ENCODE measurements at places on chromosomes 7 and 10. TPM values are rescaled to one million over a fixed set of nuclear protein-coding genes. Genes with fewer than 3 reads are reported as not detected.

Gene AKR1C8
- not detected for total RNA-seq

Gene ENTPD1
- total RNA-seq, result 0.21 TPM

Gene CALHM3
- total RNA-seq, result not detected

DNA sequence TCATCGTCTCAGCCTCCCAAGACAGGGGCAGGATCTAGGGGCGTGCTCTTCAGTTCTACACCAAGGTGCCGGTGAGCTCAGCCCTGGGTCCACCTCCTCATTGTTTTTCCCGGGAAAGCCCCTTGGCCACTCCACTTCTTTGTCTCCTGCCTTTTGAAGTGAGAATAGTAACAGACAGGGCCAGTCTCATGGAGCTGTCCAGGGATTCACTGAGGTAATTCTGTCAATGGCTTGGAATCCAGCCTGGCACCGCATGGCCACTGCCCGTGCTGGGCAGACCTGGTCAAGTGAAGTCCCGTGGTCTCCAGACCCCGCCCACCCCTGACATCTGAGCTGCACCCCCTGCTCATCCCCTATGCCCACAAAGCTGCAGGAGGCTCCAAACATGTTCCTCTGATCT is 138.9 kb downstream of the TNS3 start:
- peak; percentile 91 for DNase-seq

GRCh38 chr10:80523773-80524172 is 13.9 kb upstream of the SH2D4B start:
- no peak for DNase-seq

DNA sequence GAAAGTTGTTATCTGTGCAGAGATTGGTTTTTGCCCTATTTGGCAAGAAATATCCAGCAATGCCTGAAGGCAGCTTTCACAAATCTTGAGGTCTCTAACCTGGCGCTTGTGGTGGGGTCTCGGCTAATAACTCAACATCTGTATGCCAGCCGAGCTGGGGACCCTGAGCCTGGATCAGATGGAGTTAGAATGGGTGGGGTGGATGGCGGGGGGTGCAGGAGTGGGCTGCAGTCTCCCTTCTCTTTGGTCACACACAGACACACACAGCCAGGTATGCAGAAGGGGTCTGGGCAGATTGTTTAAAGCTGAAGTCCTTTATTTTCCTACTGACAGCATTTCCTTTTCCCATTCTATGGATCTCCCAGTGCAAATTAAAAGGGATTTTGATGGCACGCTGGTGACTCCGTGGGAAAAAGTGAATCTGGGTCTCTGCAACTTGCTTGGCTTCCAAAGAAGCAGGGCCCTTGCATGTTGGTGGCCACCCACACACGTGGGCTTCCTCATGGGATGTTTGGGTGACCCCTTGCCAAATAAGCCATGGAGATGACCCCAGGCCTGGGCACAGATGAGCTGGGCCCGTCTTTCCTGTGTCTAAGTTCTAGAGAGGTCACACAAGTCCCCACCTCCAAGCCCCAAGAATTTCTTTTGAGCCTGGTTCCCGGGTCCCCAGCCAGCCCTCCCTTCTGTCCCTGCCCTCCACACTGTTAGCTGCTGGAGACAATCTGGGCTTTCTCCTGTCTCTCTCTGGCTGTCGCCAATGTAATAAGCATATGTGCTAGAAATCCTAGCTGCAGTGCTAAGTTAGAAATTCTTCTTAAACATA is 39.9 kb upstream of the EMX2 start:
- no peak for DNase-seq

DNA sequence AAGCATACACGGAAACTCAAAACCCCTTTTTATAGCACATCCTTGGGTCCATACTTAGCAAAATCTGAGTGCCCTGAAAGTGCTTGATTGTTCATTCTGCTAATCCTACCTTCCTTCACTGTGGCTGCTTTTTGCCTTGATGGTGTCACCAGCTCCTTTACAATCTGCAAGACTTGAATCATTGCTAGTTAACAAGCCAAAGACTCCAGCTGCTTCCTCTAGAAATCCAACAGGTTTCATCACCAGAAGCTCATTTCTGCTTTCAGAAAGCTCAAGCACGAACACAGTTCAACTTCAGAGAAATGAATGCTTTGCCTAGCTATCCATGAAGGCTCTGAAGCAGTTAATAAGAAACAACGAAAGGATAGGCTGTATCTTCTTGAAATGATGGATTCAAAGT is 38.0 kb downstream of the USP6NL start:
- no peak for DNase-seq

DNA sequence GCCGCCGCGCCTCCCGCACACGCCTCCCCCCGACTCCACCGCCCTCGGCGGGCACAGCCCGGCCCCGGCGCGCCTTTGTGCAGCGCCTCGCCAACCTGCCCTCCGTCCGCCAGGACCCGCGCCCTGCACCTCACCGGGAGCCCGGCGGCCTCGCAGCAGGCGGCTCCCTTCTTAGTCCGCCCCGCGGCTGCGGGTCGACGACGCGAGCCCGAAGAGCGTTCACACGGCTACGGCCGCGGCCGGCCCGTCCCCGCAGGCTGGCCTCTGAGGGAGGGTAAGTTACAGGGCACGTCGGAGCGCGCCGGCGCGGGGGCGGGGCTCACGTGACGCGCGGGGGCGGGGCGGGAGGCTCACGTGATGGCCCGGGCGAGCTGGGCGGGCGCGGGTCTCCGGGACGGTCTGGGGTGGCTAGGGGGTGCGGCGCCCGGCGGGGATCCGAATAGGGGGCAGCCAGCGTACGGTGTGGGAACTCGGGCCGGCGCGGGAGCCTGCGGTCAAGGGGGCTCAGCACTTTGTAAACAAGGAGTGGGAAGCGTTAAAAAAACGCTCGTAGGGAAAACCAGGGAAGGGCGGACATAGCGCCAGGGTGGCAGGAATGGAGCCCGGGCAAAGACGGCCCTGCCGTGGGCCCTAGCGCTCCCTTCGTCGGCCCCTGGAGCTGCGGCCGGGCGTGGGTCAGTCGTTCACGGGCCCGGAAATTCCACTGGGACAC is at the start of gene ARHGAP12:
TSS of gene ARHGAP12 (minus strand) at position 283 of the 712 bp plus-strand sequence. CDS start 19,976 bp downstream, outside the sequence.
- peak; percentile 89 for DNase-seq

DNA sequence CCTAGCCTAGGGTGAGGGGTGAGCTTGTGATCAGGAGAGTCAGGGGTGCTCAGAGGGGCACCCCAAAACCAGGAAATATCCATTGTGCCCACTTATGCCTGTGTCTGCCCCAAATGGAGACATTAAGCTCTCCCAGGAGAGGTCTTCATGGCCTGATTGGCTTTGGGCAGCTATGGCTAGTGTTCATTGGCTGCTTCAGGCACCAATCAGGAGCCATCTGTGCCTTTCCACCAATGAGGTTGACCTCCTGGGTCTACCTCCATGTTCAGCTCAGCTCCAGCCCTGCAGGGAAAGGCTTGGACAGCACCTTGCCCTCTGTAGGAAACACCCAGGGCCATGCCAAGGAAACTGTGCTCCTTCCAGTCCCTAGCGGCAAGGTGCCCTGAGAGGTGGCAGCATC is 23.9 kb upstream of the HSPB1 start:
- DNase-seq, result no peak

- DNase-seq, result no peak
Measured at GRCh38 chr10:112790030-112790429, 160.0 kb upstream of the TCF7L2 start.

- no peak for DNase-seq
Measured at GRCh38 chr7:87140271-87140748, 11.9 kb upstream of the DMTF1 start.

DNA sequence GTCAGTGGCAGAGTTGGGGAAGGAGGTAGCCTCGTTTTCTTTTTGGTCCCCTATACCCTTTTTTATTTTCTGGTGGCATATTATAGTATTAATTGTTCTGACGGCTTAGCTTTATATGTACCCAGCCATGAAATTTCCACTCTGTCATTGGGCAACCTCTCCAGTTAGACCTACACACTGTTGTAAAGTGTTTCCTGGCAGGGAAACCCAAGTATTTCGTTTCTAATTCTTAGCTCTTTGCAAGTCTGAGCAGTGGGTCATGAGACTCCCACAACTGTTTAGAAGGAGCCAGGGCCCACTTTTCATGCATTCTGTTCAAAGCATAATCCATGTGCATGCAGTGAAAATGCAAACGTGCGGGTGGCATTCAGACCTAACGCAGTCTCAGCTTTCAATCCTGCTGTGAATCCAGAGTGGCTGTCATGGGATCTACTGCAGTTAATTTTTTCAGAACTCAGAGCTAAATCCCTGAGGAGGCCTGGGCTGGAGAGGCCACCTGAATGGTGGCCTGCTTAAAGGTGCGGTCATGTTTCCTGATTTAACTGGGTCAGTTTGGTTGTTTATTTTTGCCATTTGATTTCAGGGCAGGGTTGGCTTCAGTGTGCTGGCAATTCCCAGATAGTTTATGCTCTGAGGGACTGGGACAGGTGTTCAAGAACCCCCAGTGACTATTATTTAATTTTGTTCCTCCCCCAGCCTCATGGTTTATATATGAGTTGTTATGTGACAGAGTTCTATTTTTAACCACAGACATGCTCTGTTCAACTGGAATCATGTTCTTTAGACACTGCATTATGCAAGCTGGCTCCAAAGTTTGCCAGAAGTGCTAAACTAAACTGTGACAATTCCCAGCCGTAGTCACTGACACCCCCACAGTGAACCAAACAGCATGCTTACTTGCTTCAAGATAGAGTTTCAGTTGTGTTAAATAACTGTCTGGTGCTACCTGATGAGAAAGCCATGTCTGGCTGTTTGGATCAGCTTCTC is 27.4 kb upstream of the SYPL1 start:
- peak; percentile 93 for DNase-seq

DNA sequence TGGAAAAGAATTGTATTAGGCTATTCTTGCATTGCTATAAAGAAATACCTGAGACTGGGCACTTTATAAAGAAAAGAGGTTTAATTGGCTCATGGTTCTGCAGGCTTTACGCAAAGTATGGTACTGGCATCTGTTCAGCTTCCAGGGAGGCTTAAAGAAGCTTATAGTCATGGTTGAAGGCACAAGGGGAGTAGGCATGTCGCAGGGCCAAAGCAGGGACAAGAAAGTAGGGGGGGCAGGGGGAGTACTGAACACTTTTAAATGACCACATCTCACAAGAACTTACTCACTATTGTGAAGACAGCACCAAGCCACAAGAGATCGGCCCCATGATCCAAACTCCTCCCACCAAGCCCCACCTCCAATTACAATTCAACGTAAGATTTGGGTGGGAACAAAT is 152.5 kb upstream of the PHF14 start:
- DNase-seq, result no peak

DNA sequence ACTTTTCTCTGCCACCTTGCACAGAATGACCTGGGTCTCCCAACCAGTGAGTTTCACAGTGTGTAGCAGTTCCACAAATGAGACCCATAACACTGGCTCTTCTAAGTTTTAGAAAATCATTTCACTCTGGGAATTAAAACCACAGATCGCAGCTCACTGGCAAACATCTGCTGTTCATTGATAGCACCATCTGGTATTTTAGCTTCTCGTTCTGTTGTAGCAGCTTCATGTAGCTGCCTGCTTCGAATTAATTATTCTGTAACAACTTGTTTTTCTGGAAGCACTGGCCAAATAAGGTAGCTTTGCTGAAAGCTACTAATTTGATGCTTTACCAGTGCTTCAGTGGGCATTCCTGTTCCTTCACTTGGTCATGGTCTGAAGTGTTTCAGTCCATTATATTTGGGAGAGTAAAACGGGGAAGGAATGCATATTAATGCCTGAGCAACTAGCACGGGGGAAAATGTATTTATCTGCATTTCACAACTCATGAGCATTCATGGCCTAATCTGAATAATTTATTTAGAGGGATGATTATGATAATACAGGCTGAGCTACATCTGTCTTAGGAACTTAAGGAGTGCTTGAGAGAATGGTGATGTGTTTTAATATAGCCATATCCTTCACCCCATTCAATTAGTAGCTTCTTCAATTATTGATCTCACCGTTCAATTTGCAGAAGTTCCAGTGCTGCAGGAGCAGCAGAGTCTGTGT is 447.4 kb downstream of the XPNPEP1 start:
- no peak for DNase-seq

- DNase-seq, result no peak
Measured at GRCh38 chr7:65967361-65968155, 14.5 kb downstream of the GUSB start.

DNA sequence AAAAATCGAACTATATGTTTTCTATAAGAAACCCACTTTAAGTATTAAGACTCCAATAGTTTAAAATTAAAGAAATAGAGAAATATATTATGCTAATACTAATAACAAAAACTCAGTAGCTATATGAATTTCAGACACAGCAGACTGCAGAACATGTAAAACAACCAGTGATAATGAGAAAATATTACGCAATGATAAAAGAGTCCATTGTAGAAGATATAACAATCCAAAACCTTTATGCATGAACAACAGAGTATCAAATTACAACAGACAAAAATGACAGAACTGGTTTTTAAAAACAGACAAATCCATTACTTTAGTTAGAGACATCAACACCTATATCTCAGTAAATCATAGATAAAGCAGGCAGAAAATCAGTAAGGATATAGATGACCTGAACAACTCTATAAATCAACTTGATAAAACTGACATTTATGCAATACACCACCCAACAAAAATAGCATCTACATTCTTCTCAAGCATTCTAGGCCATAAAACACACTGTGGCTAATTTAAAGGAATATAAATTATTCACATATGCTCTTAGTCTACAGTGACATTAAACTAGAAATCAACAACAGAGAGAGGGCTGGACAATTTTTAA is 669.5 kb upstream of the GHITM start:
- DNase-seq, result no peak

GRCh38 chr10:88896994-88897853 is 17.2 kb downstream of the STAMBPL1 start:
- DNase-seq, result no peak

DNA sequence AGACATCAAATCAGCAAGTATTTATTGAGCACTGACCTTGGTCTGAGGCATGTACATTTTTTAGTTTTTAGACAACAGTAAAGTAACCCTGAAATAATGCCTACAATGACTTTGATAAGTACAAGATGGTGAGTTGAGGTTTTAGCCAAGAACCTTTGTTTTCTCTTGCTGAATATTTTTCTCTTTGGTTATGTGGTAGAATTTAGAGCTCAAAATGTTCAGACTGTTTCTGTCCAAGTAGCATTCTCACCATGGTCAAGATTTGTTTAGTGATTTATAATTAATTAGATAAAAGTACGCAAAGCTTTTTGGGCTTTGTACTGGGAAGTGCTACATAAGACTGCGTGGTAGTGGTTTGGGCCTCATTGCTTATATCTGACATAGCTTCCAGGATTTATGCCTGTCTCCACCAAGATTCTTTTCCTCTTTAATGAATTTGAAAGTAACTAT is 102.4 kb downstream of the KAT6B start:
- DNase-seq, result no peak

DNA sequence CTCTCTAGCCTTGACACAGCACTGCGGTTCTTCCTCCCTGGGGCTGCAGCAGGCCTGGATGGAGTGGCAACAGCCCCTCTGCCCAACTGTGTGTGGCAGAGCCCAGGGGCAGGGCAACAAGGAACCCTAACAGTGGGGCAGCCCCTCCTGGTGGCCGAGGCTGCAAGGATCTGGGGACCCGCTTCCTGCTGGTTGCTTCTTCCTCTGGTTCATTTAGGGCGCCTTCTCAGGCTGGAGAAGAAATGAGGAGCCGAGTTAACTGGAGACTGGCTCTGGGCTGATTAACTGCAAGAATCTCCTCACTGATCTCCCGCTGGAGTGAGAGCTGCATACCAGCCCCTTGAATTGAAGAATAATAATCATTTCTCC is 80.1 kb upstream of the EMX2 start:
- no peak for DNase-seq
